ENCODE measurements at places on chromosomes 1 and 21.

DNA sequence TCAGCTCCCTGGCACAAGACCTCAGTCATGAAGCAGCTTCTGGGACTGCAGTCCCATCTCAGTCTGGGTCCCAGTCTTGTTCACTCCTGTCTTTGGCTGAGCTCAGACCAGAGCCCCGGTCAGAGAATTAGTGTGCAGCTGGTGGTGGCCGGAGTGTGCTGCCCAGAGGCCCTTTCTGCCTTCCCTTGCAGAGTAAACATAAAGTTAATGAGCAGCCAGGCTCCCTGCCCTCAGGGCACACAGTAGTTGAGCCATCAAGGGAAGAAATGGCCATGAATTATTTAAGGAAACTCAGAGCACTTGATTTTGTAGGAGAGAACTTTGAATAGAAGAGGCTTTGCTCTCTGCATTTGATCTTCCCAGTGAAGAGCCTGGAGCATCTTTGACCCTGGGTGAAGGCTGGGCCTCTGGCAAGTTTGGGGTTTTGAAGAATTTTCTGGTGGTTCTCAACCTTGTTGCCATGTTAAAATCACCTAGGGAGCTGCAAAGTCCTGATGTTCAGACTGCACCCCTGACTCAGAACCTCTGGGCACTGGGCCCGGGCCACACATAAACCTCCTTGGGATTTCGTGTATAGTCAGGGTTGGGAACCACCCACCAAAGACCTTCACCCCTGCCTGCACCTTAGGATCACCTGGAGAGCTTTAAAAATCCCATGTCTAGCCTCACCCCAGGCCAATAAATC, 26.4 kb upstream of the SELENON start:
- DNase-seq: no peak

GRCh38 chr1:205580140-205580922, 51.5 kb downstream of the ELK4 start:
- DNase-seq: no peak

- DNase-seq: no peak
Observed at GRCh38 chr1:25009671-25010262, 79.7 kb upstream of the RUNX3 start.

DNA sequence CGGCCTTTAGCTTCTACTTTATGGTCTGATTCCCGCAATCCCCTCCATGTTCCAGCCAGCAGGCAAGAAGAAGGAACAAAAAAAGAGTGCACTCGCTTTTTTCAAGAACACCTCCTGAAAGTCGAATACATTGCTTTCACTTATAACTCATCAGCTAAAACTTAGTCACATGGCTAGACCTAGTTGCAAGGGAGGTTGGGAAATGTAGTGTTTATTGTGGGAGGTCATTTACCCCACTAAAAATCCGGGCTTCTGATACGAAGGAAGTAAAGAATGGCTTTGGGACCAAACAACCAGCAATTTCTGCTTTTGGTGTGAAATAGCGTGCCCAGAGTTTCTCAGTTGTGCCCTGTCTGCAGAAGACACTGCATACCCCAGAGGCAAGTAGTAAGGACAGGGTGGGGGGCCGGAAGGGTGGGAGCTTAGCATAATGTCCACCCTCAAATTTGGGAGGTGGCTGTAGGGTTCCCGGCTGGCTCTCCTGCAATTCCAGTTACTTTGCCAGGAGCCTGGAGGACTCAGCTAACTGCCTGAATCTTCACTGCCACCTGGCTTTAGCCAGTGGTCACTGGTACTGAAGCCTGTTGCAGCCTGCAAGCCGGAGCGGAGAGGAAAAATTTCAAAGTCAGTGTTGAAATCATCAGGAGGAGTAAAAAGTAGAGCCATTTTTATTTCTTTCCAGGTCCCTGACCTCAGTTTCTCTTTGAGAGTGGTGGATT, 57.7 kb upstream of the F3 start:
- DNase-seq: no peak

DNA sequence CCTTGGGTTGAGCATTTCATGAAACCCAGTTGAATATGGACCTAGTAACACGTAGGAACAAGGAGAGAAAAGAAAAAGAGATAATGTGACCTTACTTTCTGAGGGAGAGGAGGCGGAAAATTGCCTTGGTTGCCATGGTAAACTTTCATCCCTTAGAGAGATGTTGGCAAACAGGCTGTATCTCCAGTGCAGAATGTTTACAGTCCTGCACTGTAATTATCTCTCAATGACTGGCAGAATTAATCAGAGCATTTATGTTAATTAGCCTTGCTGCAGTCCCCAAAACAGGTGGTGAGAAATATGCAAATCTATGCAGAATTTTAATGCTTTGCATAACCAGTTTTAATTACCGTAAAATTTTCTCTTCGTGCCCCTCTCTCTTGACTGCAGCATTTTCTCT, 147.3 kb downstream of the CD247 start:
- DNase-seq: no peak

DNA sequence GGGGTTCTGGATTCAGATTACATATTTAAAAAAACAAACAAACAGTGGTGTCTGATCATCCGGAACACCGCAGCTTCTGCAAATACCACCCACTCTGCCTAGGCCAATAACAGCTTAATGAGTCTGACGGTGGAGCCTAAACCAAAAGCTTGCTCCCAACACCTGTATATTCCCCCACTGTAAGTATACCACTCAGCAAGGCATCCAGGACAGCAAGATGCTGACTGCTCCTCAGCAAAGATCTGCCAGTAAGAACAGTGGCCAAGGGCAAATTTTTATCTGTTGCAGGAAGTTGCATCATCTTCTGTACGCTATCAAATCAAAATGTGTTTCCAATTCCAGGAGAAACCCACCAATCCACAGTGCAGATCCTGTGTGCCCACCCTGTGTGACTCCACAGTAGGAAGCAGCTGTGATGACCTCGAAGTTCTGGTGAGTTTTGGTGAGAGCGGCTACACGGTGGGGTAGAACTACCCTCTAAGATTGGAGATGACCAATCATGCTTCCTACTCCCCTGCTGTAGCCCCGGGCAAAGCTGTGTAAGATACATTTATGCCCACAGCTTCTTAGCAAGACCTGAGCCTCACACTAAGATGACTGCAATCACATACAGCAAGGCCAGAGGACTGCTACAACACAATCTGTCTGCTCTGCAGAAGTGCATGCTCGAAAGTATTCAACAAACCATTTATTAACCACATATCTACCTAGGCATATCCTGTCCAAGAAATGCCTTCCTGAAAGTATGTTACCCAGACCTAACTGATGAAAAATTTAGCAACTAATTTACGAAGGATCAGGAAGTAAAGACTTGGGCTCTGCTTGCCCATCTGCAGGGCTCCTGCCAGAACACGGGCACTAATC, 30.5 kb downstream of the SIPA1L2 start:
- DNase-seq: no peak

GRCh38 chr1:195394567-195394966, 1213.7 kb downstream of the KCNT2 start:
- no peak for DNase-seq

DNA sequence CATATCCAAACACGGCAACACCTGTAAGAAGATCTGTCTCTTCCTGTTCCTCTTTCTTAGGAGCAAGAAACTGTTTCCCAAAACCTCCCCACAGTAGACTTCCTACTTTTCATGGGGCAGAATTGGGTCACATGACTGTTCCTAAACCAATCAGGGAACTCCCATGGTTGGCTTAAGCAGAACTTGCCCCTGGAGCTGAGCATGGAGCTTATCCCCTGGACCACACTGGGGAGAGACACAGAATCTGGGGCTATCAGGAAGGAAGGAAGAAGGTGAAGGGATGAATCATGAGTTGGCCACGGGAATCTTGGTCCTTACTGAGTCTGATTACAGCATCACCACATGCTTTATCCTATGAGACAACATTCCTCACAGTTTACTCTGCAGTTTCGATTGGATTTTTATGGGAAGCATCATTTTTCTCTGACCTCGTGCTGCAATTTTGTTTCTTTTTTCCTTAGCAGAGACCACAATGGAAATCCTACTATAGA, 81.8 kb downstream of the CDC7 start:
- peak; percentile 38 for DNase-seq

DNA sequence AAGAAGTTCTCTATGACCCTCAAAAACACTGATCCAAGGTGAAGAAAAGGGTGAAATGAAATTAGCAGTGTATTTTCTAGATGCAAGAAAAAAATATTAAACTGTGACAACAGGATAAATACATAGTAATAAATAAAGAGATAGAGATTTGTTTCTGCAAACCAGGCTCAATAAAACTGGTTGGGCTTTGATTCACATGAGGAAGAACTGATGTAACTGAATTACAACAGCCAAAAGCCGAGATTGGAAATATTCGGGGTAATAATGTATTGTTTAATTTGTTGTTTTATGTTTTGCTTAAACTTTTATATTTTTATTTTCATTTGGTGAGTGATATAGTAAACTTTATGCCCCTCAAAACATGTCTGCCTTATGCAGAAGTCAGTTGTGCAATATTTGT, 285.0 kb downstream of the BRINP3 start:
- no peak for DNase-seq

GRCh38 chr1:109472779-109473178, 6.4 kb downstream of the SYPL2 start:
- DNase-seq: no peak

DNA sequence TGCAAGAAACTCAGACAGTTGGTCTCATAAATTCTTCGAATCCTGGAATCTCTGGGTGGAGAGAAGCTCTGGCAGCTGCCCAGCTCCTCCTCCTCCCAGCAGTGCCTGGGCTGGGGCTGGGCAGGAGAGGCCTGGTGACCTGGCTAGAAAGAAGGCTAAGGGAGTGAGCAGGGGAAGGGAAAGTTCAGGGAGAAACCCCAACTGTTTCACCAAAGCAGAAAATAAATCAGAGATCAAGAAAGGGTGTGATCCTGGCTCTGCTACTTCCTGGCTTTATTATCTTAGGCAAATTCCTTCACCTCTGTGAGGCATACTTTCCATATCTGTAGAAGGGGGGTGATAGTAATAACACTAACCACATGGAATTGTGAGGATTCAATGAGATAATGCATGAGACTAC, 8.8 kb upstream of the COL16A1 start:
- DNase-seq: no peak

- DNase-seq: no peak
Observed at GRCh38 chr1:25128121-25128621, 104.1 kb downstream of the SYF2 start.

- DNase-seq: no peak
Observed at GRCh38 chr1:81929106-81929505, 128.4 kb downstream of the ADGRL2 start.

Data from KBM-7 (cell line).